Bladder microvascular endothelial cell (primary cell): ENCODE measurements at places on chromosomes 3 and 15. TPM values are rescaled to one million over a fixed set of nuclear protein-coding genes. Genes with fewer than 3 reads are reported as not detected.

The GOLGA6D gene
- under 0.01 TPM in 1 of 2 replicates, not detected in the other for total RNA-seq

The UMPS gene
- total RNA-seq, result 29.0 and 39.0 TPM in 2 replicates

The MCF2L2 gene
- total RNA-seq, result 0.57 and 1.8 TPM in 2 replicates

The QRICH1 gene
- 65.7 and 68.7 TPM in 2 replicates for total RNA-seq

The ASB14 gene
- not detected in 2 replicates for total RNA-seq

The UBR1 gene
- 20.7 and 43.2 TPM in 2 replicates for total RNA-seq

The GPR62 gene
- total RNA-seq, result not detected in 2 replicates

The SENP8 gene
- 0.97 and 2.3 TPM in 2 replicates for total RNA-seq

The CCDC13 gene
- 0.57 TPM in 1 of 2 replicates, not detected in the other for total RNA-seq

The GAP43 gene
- not detected in 2 replicates for total RNA-seq

The KBTBD8 gene
- 2.1 and 3.0 TPM in 2 replicates for total RNA-seq

The TJP1 gene
- total RNA-seq, result 67.2 and 149 TPM in 2 replicates

The OR5H1 gene
- not detected in 2 replicates for total RNA-seq

The TRH gene
- total RNA-seq, result not detected in 2 replicates

The MAPKBP1 gene
- total RNA-seq, result 18.0 and 24.8 TPM in 2 replicates

The ALDH1A2 gene
- total RNA-seq, result 2.6 and 18.9 TPM in 2 replicates

The SLCO3A1 gene
- total RNA-seq, result 0.63 and 0.97 TPM in 2 replicates

The FAM219B gene
- total RNA-seq, result 29.6 and 44.9 TPM in 2 replicates

The MRPS11 gene
- 39.2 and 59.8 TPM in 2 replicates for total RNA-seq

The DRD3 gene
- total RNA-seq, result not detected in 2 replicates

The PCLAF gene
- total RNA-seq, result 8.5 and 25.1 TPM in 2 replicates

The SCAANT1 gene
- total RNA-seq, result not detected in 2 replicates

The LDHAL6B gene
- not detected in 2 replicates for total RNA-seq

The TRIM42 gene
- total RNA-seq, result not detected in 2 replicates

The LRTM1 gene
- total RNA-seq, result not detected in 2 replicates

The CHL1 gene
- not detected in 2 replicates for total RNA-seq

The SLC12A8 gene
- 0.16 and 0.38 TPM in 2 replicates for total RNA-seq

The PYGO1 gene
- total RNA-seq, result 0.32 and 0.57 TPM in 2 replicates

The PLD1 gene
- total RNA-seq, result 36.4 and 98.1 TPM in 2 replicates

The MYO5C gene
- total RNA-seq, result 19.4 and 23.3 TPM in 2 replicates

The THRB gene
- total RNA-seq, result under 0.01 TPM in 2 replicates

The MUSTN1 gene
- total RNA-seq, result not detected in 2 replicates

The RAB6B gene
- total RNA-seq, result 0.32 and 2.1 TPM in 2 replicates

The SAMD7 gene
- not detected in 2 replicates for total RNA-seq

The MEX3B gene
- 6.8 and 11.1 TPM in 2 replicates for total RNA-seq

The ZBTB20 gene
- 10.7 and 34.0 TPM in 2 replicates for total RNA-seq

The HIGD2B gene
- total RNA-seq, result 0.16 TPM in 1 of 2 replicates, not detected in the other

The CEP19 gene
- total RNA-seq, result 2.1 and 5.2 TPM in 2 replicates

The GOLGA6A gene
- total RNA-seq, result not detected in 2 replicates

The MME gene
- total RNA-seq, result 4.6 and 13.9 TPM in 2 replicates

The GCNT3 gene
- not detected in 2 replicates for total RNA-seq

The ZBED2 gene
- not detected in 2 replicates for total RNA-seq

The ATRIP gene
- 5.0 and 6.5 TPM in 2 replicates for total RNA-seq
